ENCODE measurements at places on chromosomes 1 and 21. TPM values are rescaled to one million over a fixed set of nuclear protein-coding genes. Genes with fewer than 3 reads are reported as not detected.

The XKR8 gene
- total RNA-seq, result 1.1 TPM

The CSDE1 gene
- total RNA-seq, result 879 TPM

The SLC1A7 gene
- not detected for total RNA-seq

The ATAD3C gene
- total RNA-seq, result not detected

The HCN3 gene
- total RNA-seq, result 0.36 TPM

The CELF3 gene
- not detected for total RNA-seq

The AMY1B gene
- total RNA-seq, result not detected

The SUMO3 gene
- total RNA-seq, result 64.9 TPM

The LCE3E gene
- total RNA-seq, result not detected

The PRRX1 gene
- total RNA-seq, result 65.4 TPM

The GPX7 gene
- 3.1 TPM for total RNA-seq

The RIPK4 gene
- under 0.01 TPM for total RNA-seq

The RNF2 gene
- total RNA-seq, result 48.8 TPM

The TMEM53 gene
- 2.2 TPM for total RNA-seq

The FCER1G gene
- total RNA-seq, result not detected

The XCL2 gene
- not detected for total RNA-seq

The TMEM82 gene
- total RNA-seq, result not detected

The GUCA2A gene
- total RNA-seq, result not detected

The DNAJC6 gene
- total RNA-seq, result 0.18 TPM

The S100A7A gene
- total RNA-seq, result not detected

The FOXD2 gene
- total RNA-seq, result under 0.01 TPM

The MIXL1 gene
- total RNA-seq, result not detected

The CHI3L1 gene
- total RNA-seq, result 0.28 TPM

The PLCH2 gene
- 0.28 TPM for total RNA-seq

The RNU1-3 gene
- under 0.01 TPM for total RNA-seq

The S100A1 gene
- not detected for total RNA-seq

The CADM3 gene
- not detected for total RNA-seq

The SLC50A1 gene
- 20.6 TPM for total RNA-seq

The BCL2L15 gene
- under 0.01 TPM for total RNA-seq

The DIRAS3 gene
- total RNA-seq, result 8.6 TPM

The SYT11 gene
- total RNA-seq, result 37.8 TPM

The PADI1 gene
- total RNA-seq, result not detected

The PLPP3 gene
- 46.4 TPM for total RNA-seq

The RNU5D-1 gene
- total RNA-seq, result not detected

The BARHL2 gene
- not detected for total RNA-seq

The PYHIN1 gene
- total RNA-seq, result not detected

The HFM1 gene
- total RNA-seq, result 0.83 TPM

The TBX19 gene
- total RNA-seq, result 0.28 TPM

The KRTAP21-1 gene
- total RNA-seq, result not detected

The TAS1R1 gene
- not detected for total RNA-seq

The OXCT2 gene
- total RNA-seq, result 0.28 TPM

The LPGAT1 gene
- total RNA-seq, result 25.6 TPM

The BCAN gene
- total RNA-seq, result not detected

The OR14K1 gene
- not detected for total RNA-seq

The PDE9A gene
- 0.90 TPM for total RNA-seq

The JAM2 gene
- total RNA-seq, result 0.83 TPM

The TIAM1 gene
- total RNA-seq, result 9.2 TPM

The ITSN1 gene
- 56.4 TPM for total RNA-seq

The ZSCAN20 gene
- 11.1 TPM for total RNA-seq

The SRM gene
- 23.1 TPM for total RNA-seq

The TMPRSS2 gene
- total RNA-seq, result not detected

The DCDC2B gene
- total RNA-seq, result not detected

The CYYR1 gene
- not detected for total RNA-seq

The ILDR2 gene
- total RNA-seq, result under 0.01 TPM

The ASAP3 gene
- 18.6 TPM for total RNA-seq

The FCN3 gene
- total RNA-seq, result not detected

The NENF gene
- total RNA-seq, result 15.0 TPM

The TLR5 gene
- total RNA-seq, result under 0.01 TPM

The OVAAL gene
- total RNA-seq, result not detected

Data from IMR-90 (cell line).